ENCODE measurements at places on chromosomes 5 and 9.

DNA sequence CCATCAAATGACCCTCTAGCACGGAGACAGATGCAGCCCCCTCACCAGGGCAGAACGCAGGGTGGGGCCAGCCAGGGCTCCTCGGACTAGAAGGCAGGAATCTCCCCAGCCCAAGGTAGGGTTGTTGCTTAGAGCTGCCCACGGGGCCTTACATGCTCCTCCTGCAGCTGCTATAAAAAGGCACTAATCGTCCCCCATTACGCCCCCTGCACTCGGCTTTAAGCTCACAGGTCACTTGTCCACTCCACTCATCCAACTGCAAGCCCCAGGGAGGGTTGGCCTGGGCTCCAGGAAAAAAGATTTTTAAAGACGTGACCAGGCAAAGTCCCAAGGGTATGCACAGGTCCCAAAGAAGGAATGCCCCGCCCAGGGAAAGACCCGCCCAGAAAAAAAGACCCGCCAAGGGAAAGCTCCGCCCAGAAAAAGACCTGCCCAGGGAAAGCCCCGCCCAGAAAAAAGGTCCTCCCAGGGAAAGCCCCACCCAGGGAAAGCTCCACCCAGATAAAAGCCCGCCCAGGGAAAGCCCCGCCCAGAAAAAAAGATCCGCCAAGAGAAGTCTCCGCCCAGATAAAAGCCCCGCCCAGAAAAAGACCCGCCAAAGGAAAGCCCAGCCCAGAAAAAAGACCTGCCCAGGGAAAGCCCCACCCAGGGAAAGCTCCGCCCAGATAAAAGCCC is 11.1 kb downstream of the GRIN1 start:
- no peak for DNase-seq

DNA sequence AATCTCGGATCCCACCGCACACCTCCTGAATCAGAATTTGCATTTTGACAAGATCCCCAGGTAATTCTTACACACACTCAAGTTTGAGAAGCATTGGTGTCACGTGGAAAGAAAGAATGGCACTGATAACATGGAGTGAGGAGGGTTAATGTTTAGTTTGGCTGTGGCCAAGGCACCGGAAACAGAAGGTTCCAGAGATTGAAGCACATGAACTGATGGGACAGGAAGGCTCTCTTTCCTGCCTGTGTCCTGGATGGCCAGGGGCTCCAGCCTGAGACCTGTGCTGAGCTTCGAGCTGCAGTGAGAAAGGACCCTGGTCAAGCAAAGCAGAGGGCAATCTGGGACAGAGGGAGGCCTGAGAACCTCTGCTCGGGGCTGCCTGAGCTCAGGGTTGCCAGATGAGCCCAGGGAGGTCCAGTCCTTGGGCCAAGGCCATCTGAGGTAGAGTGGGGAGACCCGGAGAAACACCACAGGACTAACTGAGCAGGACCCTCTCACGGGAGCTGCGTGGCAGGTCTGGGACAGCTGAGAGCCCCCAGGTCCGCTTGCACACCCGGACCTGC is 27.3 kb downstream of the AFAP1L1 start:
- no peak for DNase-seq

DNA sequence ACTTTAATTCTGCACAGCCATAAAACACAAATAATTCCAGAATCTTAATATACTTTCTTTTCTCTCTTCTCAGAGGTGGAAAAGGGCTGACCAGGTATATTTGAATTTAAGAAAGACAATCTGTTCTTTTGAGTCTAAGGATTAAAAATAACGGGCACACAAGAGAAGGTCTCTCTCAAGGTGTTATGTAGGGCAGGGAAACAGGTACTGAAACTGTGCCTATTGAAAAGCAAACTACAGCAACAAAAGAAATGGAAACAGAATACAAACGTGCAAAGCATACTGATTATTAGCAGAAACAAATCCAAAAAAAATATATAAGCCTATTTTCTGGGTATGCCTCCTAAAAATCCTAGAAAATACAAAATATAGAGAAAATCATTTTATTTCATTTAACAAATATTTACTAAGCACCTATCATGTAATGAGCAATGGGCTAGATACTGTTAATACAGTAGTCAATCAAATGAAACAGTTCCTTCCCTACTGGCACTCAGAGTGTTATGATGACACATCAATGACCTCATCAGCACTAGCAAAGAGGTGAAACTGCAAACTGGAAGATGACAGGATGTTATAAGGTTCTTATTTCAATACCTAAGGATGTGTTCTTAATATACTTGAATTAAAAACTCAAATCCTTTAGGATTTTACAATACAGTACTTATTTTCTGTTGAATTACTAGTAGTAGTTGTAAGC is 87.7 kb downstream of the AUH start:
- DNase-seq: no peak

DNA sequence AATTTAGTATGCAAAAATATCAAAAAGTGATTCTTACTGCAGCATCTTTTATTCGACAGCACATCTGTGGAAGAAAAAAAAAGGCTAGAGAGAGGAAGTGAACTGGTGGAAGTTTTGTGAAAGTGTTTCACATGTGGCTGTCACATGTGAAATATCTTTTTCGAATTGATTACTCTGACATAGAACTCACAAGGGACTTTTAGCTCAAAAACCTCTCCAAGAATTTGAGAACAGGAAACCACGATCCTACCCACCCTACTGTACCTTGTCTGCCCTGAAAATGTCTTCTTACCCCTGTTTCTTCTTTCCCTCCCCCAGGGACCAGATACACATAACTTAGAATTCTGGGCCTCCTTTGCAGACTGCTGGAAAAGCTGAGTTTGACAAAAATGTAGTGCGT is 106.5 kb upstream of the PRRC1 start:
- no peak for DNase-seq

DNA sequence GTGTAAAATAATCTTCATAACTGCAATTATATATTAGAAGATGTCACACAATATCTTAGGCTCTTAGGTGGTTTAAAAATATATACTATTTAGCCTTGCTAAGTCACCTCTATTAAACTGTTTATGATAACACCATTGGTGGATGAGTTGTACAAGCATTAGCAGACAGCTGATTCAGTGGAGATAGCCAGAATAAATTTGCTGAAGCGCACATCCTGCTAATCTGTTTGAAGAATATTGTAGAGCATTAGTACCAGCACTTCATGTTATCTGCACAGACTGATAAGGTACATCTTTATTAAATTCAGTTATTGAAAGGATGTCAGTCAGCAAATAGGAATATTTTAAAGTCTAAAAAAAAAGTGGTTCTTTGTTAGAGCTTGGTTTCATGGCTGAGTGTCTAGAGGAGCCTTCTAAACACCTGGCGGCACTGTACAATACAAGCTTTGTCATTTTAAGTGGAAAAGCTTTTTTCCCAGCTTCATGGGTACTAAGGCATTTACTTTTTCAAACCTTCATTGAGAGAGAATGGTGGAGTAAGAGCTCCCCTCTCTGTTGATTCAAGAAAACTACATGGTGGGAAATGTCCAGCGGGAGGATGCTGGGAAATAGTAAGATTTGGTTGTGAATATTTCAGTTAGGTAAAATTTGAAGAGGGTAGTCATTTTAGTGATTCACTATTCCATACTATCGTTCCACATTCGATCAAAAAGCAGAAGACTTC is 275.1 kb downstream of the SLF1 start:
- no peak for DNase-seq
